ENCODE measurements at places on chromosomes 2 and 18. TPM values are rescaled to one million over a fixed set of nuclear protein-coding genes. Genes with fewer than 3 reads are reported as not detected.

DNA sequence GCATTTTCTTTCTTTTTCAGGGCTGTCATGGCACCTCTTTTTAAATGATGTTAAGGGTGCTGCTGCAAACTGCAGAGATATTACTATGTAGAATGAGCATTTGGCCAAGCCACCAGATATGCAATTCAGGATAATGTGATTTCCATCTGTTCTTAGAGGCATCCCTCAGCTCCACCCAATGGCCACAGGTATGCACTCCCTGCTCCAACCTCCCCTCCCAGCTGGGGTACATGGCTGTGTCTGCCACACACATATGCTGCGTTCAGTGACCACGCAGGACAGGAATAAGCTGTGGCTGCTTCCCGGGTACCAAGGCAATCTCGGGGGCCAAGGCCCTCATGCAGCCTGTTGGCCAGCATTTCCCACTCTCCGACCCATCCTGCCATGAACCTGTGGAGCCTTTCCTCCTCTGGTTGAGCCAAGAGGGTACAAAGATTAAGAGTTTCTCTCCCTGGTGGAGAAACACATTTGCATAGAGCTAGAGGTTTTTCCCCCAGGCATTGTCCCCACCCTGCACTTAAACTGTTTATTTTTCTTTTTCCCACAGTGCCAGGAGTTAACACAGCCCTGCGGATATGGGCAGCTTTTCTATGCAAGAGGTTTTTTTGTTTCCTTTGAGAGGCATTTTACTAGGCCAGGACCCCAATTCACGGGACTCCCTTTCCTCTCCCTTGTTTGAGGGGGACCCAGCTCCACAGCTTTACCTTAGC lies 147.0 kb downstream of the GCA start:
- DNase-seq: no peak

Gene SERPINB7
- not detected for total RNA-seq

- no peak for DNase-seq
These were observed 98.2 kb downstream of the BABAM2 start for GRCh38 chr2:27988718-27989117.

GRCh38 chr2:136750065-136750464 lies 15.3 kb upstream of the THSD7B start:
- DNase-seq: no peak

Gene SP110
- total RNA-seq: 7.4 TPM

Gene ACOXL
- not detected for total RNA-seq

GRCh38 chr2:33216508-33217182 lies 259.8 kb upstream of the RASGRP3 start:
- peak; percentile 24 for DNase-seq

DNA sequence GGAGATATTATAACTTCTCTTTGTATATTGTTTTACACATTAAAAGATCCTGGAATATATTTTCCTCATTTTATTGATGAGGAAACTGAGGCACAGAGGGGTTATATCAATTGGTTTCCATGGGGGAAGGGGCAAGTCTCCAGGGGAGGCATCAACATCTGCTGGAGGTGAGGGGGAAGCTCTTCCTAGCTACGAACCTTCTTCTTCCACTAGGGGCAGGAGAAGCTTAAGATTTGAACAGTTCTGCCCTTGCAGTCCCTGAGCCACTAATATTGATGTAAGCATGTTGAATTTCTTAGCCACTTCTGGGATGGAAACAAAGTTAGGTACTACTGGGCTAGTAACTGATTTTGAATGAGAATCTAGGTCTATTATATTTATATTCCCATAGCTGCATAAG lies 140.1 kb upstream of the AQP4 start:
- DNase-seq: no peak

DNA sequence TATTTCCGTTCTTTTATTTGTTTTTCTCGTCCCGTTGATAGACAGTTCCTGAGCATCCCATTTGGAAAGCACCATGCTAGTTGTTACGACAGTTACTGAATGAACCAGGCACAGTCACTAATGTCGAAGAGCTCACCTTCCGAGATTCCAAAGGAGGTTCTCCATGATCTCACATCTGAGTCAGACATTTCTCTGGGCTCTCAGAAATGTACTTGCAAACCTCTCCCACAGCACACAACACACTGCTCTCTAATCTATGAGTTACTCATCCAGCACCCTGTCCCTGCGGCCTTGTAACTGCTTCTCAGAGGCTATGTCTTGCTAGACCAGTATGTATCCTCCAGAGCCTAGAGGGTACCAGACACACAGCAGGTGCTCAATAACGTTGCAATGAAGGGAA lies 174.7 kb downstream of the DNER start:
- no peak for DNase-seq

DNA sequence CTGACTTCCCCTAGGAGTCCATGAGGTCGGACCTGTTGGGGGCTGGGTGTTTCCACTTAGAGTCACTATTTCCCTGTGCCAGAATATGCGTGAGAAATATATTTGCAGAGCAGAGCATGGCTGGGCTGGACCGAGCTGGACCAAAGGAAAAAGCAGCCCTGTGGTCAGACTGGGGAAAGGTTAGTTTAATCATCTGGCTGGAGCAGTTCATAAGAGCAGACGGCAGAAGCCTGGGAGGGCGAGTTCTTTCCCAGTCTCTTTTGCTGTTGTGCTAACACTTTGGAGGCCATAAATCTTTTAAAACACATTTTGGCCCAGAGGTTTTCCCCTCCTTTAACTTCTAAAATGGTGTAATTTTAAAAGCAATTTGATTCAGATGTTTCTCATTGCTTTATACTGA lies 66.5 kb downstream of the GLI2 start:
- no peak for DNase-seq

Gene POTEC
- total RNA-seq: not detected

DNA sequence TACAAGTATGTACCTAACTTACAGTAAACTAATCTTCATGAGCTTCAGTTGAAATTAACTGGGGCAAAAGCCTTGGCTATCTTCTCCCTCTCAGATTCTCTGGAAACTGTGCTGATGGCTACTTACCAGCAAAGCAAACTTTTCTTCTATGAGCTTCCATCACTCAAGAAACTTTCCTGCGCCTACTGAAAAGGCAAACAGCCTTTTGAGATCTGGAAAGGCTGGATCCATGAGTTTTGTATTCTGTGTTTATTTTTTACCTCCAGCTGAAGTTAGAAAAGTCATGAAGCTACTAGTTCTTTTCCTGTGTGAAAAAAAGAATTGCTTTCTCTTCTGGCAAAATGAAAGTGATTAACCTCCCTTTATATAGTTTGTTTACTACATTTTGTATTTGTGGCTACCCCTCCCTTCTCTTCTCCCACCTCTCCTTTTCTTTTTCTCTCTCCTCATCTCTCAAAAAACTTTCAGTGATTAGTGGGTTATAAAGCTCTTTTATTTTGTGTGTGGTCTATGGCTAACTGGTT lies 49.2 kb upstream of the RNF152 start:
- no peak for DNase-seq

Gene MRPL19
- total RNA-seq: 35.7 TPM

DNA sequence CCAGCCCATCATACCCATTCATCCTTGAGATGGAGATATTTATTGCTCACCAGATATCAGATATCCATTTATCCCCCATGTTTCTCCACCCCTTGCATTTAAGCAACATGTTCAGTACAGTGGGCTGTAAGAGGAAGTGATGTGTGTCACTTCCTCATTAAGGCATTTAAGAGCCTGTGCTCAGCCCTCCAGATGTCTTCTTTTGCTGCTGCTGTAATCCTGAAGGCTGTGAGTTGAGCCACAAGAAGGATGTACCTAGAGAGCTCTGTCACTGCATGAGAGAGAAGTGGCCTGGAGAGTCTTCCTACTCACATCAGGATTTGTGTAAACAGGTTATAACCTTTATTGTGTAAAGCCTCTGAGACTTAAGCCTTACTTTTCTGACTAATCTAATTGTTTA lies 151.8 kb upstream of the UNC80 start:
- peak; percentile 50 for DNase-seq

DNA sequence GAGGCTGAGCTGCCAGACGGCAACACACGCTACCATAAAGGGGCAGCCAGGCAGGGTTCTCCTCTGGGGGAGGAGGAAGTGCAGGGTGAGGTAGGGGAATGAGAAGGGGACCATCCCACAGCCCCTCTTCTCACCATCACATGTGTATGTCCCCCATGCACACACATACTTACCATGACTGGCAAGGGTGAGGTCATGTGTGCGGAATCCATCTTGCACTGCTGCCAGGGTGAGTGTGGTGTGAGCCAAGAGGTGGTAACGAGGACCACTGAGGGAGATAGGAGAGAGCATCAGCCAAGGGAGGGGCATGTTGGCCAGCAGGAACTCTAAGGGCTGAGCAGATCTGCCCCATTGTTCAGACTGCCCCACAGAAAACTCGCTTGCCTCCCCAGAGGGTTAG lies 7.1 kb downstream of the WDR54 start:
- DNase-seq: no peak

- DNase-seq: peak; percentile 67
These were observed 40.6 kb upstream of the RFX8 start for GRCh38 chr2:101515477-101515876.

Gene TMEFF2
- 0.05 TPM for total RNA-seq

GRCh38 chr2:29942711-29943110 lies 21.3 kb upstream of the ALK start:
- DNase-seq: no peak

- no peak for DNase-seq
These were observed 129.7 kb upstream of the CAPN13 start for GRCh38 chr2:30936977-30937376.

- DNase-seq: no peak
These were observed 21.8 kb downstream of the DOK1 start for GRCh38 chr2:74576211-74576862.

- no peak for DNase-seq
These were observed 83.8 kb downstream of the MGAT5 start for GRCh38 chr2:134337631-134338030.

- DNase-seq: peak; percentile 46
These were observed 20.3 kb downstream of the SLC8A1 start for GRCh38 chr2:40431600-40431955.

- no peak for DNase-seq
These were observed 15.8 kb downstream of the OTOF start for GRCh38 chr2:26462100-26462499.

DNA sequence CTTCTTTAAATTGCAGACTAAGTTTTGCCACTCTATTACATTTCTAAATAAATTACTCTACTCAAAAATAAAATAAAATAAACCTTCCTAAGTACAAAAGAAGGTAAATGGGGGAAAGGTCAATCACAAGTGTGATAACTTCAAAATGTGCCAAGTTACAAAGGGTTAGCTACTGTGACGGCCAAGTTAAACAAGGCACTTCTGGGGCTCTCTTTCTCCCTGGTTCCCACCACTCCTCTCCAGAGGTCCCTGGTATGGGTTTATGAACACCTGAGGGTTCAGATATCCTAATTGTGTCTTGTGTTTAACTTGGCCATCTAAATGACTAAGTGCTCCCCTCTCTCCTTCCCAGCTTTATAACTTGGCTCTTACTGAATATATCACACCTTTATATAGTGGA lies 5.4 kb downstream of the ZNF521 start:
- DNase-seq: no peak

DNA sequence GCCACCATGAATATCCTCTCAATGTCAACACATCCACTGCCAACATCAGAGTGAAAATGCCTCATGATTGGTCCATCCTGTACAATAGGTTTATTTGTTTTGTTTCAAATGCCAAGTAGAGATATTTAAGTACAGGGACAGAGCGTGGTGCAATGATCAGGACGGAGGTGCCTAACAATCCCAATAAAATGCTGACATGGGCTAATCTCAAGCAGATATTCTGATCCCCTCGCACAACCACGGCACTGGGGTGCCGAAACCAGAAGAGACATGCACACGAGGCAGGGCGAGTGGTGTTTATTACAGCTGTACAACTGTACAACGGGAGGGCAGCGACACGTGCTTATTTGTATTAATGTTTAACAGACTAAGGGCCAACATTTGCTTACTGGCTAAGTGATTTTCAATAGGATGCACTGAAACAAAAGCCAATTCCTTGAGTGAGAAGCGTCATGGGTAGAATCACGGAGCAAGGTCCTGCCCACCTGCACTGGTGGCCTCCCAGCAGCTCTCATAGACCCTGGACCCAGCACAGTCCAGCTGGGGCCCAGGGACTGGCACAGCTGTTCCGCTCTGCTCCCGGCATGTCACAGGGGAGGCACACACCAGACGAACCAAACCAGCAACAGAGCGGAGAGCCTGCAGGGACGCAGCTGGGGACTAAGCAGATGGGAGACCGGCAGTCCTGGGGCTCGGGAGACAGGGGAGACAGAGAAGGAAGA lies 101.4 kb downstream of the HDAC4 start:
- DNase-seq: no peak

Gene ARHGAP25
- 14.3 TPM for total RNA-seq

GRCh38 chr2:180709392-180710145 lies 270.8 kb upstream of the UBE2E3 start:
- DNase-seq: no peak

All from dermis blood vessel endothelial cell (primary cell).